ENCODE measurements at places on chromosomes 11 and 22. TPM values are rescaled to one million over a fixed set of nuclear protein-coding genes. Genes with fewer than 3 reads are reported as not detected.

- no peaks in the 10 kb centered on the region for H3K36me3 ChIP-seq
- DNase-seq, result peak; percentile 27
- no peaks in the 10 kb centered on the region for H3K27me3 ChIP-seq
- H3K4me1 ChIP-seq, result no peaks in the 10 kb centered on the region
- no peak overlapping the region for H3K4me3 ChIP-seq
Observed at GRCh38 chr11:85132851-85133585, 494.1 kb downstream of the DLG2 start.

GRCh38 chr11:120912504-120912903, 111.4 kb upstream of the TBCEL start:
- H3K4me1 ChIP-seq, result peaks cover 4% of the 10 kb centered on the region
- H3K27me3 ChIP-seq, result no peaks in the 10 kb centered on the region
- H3K27ac ChIP-seq, result no peak overlapping the region
- H3K4me3 ChIP-seq, result no peak overlapping the region
- peak; percentile 73 for DNase-seq

GRCh38 chr11:65578667-65579066, 2.8 kb downstream of the EHBP1L1 start:
- H3K27ac ChIP-seq, result no peak overlapping the region
- no peak overlapping the region for H3K4me3 ChIP-seq
- DNase-seq, result no peak
- peaks cover 5% of the 10 kb centered on the region for H3K36me3 ChIP-seq

- no peak overlapping the region for H3K4me3 ChIP-seq
- H3K27ac ChIP-seq, result no peak overlapping the region
- no peak for DNase-seq
- H3K4me1 ChIP-seq, result no peaks in the 10 kb centered on the region
Observed at GRCh38 chr11:58774164-58774593, 42.4 kb upstream of the GLYAT start.

DNA sequence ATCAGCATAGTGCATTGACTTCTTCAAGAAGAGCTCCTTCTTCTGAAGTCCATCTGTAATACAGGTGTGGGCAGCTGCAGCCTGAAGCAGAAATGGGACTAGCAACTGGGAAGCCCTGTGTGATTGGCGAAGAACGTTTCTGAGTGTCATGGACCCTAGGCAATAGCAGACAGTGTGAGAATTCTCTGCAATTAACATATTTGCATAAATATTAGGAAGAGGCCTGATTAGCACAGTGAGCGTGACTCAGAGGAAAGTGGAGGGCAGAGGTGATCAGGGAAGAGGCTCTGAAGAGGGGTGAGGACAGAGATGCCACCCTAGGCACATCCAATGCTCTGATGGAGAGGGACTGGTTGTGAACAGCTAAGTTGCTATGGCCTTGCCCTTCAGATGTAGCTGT, 171.2 kb upstream of the ZBED5 start:
- no peaks in the 10 kb centered on the region for H3K27me3 ChIP-seq
- H3K4me1 ChIP-seq, result peaks cover 2% of the 10 kb centered on the region
- DNase-seq, result no peak

GRCh38 chr11:72983560-72983959, 158.6 kb downstream of the FCHSD2 start:
- H3K36me3 ChIP-seq, result no peaks in the 10 kb centered on the region
- H3K4me3 ChIP-seq, result no peak overlapping the region
- no peak overlapping the region for H3K27ac ChIP-seq
- no peaks in the 10 kb centered on the region for H3K27me3 ChIP-seq
- no peaks in the 10 kb centered on the region for H3K4me1 ChIP-seq

GRCh38 chr22:21933910-21934309, 18.7 kb downstream of the PPM1F start:
- peaks cover 49% of the 10 kb centered on the region for H3K36me3 ChIP-seq
- H3K4me1 ChIP-seq, result no peaks in the 10 kb centered on the region
- DNase-seq, result no peak
- no peaks in the 10 kb centered on the region for H3K27me3 ChIP-seq
- H3K4me3 ChIP-seq, result no peak overlapping the region
- H3K27ac ChIP-seq, result no peak overlapping the region

The OR52N5 gene
- polyA plus RNA-seq, result not detected

DNA sequence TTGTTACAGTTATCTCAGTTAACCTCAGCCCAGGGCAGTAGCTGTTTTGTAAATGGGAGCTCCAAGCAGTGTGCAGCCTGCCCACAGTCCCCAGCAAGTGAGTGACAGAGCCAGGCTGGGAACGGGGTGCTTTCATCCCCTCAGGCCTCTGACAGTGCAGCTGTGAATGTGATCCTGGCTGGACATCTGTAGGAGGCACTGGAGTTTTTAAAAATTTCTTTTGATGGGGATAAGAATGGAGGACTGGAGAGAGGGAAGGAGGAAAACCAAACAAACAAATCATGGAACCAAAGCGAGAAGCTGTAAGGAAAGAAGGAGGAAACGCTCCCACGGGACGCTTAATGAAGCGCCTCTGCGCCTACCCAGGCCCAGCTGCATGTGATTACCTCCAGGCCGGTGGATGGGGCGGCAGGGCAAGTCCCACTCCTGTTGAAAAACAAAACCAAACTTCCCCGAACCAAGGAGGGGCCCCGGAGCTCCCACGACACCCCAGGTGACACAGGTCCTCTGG, 40.6 kb downstream of the SCUBE1 start:
- DNase-seq, result peak; percentile 55
- H3K27me3 ChIP-seq, result no peaks in the 10 kb centered on the region
- H3K27ac ChIP-seq, result no peak overlapping the region
- no peaks in the 10 kb centered on the region for H3K36me3 ChIP-seq
- H3K4me3 ChIP-seq, result no peak overlapping the region

The KDELR3 gene
- 11.4 TPM for polyA plus RNA-seq

Measured in kidney (tissue), 22 donors.